ENCODE measurements at places on chromosomes 1 and 21.

DNA sequence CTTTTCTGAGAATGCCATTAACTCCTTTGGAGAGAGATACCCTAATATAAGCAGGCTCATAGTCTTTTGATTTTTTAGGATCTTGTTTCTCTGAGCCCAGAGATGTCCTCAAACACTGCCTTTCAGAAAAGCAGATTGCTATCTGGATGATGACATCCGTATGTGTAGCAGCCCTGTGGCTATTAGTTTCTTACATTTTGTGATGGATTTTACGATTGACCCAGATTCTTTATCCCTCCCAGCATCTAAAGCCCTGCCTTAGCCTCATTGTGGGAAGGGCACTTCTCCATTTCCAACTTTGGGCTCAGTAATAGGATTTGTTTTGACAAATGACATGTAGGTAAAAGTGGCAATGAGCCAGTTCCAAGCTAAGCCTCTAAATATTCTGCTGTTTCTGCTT, 300.3 kb downstream of the TTLL7 start:
- DNase-seq, result no peak

- DNase-seq, result no peak
These were observed 40.9 kb downstream of the NEGR1 start for GRCh38 chr1:72241397-72241796.

DNA sequence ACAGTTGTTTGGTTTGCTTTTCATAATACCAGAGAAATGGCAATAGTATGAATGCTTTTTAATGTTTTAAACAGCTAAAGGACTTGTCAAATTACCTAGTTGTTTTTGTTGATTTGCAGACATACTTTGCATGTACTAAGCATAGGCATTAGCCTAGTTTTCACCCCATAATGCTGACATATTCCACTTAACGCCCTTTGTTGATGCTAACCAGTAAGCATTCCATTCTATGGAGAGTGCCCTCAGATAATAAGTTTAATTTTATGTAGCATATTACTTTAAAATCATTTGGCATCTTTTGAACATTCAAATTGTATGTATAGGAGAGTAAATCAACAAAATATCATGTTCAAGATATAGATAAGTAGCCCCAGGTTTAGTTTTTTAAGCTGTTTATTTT, 32.5 kb downstream of the RGS21 start:
- DNase-seq, result no peak

- DNase-seq, result no peak
These were observed 26.4 kb downstream of the LDLRAP1 start for GRCh38 chr1:25569597-25570396.
